Hypothalamus (tissue), 51 donors: ENCODE measurements at places on chromosomes 6 and 20.

GRCh38 chr20:63781181-63781580, 41.6 kb downstream of the SLC2A4RG start:
- no peak for DNase-seq

DNA sequence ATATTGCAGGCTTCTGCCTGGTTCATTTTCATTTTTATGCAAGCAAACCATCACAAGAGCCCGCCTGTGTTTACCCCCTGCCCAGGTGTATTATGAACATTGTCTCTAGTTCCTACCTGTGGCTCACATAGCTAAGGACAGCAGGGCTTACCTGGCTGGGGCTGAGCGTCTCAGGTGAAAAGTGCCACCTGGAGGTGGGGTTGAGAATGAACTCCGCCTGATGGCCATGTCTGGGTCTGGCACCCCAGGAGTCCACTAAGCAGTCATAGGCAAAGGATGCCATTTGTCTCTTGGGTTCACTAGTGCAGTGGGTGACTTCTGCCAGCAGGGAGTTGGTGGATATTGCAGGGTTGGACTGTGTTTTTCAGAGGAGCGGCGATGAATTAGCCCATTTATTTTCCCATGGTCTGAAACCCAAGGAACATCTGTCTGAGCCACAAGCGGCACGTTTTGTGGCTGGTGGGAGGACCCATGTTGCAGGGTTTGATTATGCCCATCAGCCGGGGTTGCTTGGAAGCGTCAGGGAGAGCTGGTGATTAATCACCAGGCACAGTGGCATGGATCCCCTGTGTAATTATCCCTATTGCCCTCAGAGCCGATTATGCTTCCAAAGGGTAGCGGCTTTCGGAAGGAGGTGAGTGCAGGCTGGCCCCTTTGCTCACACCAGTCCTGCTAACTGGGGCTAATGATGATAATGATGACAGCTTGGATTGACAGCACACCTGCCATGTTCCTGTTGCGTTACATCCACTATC, 92.1 kb downstream of the CDH26 start:
- no peak for DNase-seq

GRCh38 chr6:169825558-169826225, 74.3 kb downstream of the ERMARD start:
- DNase-seq: no peak

DNA sequence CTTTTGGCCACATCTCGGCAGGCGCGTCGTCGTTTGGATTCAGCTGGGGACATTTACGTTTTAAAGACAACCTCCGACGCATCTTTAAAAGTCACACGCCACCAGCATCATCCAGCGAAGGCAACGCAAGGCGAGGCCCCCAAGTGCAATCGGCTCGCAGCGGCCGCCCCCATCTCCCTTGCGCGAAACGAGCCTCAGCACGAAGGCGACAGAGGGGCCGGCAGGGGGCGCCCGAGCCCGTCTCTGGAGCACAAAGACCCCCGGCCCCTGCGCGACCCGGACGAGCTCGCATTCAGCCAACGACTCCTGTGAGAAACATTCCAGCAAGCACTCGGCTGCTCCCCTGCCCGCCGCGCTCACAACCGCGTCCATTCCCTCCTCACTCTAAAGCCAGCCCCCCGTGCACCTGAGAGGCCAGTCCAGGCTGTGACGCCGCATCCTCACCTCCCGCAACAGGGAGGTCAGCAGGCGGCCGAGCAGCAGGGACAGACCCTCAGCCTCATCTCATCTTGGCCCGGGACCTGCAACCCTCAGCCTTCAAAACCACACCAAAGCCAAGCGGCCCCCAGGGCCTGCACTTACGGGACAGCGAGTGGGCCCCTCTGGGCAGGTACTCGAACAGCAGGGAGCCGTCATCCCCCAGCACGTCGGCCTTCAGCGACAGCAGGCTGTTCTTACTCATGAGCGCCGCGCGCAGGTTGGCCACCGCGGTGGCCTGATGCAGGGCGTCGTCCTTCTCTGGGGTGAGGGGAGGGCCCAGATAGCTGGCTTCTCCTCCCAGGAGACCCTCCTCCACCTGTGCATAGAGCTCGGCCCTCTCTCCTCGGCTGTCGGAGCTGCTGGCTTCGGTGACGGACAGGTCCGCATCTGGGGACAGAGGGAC, 35.8 kb downstream of the SLC2A4RG start:
- peak; percentile 30 for DNase-seq

DNA sequence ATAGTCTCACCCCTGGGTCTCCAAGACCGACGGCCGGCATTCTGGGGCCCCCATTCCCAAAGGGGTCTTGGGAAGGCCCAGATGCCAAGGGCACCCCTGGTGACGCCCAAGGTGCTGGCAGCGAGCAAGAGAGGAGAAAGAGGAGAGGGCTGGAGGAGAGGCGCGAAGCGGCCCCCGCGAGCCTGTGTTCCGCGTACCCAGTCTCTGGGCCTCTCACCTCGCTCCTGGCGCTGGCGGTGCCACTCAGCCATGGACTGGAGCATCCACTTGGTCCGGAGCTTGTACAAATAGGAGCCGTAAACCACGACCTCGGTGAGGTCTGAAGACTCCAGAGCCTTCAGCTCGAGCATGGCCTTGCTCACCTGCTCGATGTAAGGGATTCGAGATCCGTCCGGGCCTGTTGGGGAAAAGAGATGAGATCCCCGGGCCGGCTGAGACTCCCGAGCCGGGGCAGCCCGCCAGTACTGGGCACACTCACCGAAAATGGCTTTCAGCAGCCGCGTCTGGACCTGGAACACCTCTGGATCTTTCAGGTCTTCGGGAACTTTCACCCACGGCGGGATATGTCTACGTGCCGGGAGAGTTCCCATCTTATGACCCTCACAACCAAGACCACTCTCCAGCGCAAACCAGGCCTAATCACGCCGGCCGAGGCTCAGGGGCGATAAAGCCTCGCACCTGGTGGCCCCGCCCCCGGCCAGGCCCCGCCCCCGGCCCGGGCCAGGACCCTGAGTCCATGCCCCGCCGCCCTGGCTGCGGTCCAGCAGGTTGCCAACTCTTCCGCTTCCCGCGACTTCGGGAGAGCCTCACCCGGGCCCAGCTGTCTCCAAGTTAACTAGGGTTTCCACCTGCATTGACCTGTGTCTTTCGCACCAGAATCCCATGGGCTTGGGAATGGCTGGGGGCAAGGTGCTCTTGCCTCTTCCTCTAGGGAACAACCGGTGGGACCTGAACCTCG, at the start of gene DPPA5:
DPPA5 (minus strand) TSS at position 641 of the 958 bp plus-strand sequence; CDS start at position 590, 51 bp downstream.
- no peak for DNase-seq

- peak; percentile 44 for DNase-seq
These were observed at the start of gene RBM38 for GRCh38 chr20:57390604-57391438. Gene RBM38, plus strand, starts transcription at chr20:57391396. Its CDS starts 186 bp downstream, at chr20:57391582.

DNA sequence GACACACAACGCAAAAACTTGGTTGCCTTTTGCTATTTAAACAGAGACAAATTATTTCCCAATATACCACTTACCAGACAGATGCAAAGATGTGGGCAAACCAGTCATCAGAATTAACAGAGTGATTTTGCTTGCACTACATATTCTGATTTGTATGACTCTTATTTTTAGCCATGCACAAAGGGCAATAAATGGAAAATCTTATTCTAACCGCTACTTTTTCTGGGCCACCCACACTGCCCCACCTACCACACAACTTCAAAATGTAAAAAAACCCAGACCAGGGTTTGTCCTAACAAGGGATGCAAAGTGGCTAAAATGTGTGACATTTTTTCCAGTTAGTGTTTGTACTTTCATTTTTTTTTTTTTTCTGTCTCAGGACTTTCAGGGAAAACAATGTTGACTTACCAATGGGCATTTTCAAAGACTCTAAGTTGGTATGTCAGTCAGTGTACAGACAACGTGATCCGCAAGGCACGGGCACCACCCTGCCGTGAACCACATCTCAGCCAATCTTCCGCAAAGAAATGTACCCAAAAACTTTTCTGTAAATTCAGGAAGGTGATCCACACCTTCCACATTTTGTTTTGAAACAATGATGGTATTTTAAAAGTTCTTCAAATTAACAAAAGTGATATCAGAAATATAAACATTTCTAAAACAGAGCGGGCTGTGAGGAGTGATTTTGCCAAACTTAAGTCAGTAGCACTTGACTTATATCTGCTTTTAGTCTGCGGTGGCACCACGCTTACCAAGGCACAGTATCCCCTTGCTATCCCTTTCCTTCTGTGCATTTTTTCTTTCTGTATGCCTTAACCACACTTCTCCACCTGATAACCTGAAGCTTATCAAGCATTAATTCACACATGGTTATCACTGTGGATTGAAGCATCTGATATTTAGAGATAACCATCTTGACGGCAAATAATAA, 185.6 kb downstream of the GJA10 start:
- no peak for DNase-seq

- no peak for DNase-seq
These were observed 109.5 kb upstream of the SSTR4 start for GRCh38 chr20:22925613-22925983.

DNA sequence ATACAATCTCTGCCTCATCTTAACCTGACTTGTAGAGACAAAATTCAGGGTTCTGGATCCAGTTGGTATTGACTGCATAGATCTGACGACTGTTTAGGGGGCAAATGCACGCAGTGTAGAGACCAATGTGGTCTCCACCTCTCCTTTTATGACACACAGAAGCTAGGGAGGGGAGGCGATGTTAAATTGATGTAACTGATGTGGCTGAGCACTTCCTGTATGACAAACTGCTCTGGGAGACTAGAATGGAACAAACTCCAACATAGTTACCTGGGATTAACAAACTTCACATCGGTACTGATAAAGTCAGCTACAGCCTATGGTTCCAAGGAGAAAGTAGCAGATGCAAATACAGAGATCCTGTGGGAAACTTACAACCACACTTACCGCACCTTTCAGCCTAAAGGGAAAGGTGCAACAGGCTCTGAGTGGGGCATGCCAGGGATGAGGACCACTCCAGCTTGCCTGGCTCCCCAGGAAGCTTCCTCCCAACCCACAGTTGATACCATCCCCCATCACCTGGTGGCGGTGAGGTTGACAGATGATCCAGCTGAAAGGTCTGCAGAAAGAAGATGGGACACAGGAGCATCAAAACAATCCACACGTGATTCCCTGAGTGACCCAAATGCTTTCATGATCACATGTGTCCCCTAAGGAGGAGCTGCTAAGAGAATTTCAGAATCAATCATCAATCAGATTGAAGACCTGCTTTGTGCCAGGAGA, 60.6 kb upstream of the MRPS10 start:
- DNase-seq: no peak

DNA sequence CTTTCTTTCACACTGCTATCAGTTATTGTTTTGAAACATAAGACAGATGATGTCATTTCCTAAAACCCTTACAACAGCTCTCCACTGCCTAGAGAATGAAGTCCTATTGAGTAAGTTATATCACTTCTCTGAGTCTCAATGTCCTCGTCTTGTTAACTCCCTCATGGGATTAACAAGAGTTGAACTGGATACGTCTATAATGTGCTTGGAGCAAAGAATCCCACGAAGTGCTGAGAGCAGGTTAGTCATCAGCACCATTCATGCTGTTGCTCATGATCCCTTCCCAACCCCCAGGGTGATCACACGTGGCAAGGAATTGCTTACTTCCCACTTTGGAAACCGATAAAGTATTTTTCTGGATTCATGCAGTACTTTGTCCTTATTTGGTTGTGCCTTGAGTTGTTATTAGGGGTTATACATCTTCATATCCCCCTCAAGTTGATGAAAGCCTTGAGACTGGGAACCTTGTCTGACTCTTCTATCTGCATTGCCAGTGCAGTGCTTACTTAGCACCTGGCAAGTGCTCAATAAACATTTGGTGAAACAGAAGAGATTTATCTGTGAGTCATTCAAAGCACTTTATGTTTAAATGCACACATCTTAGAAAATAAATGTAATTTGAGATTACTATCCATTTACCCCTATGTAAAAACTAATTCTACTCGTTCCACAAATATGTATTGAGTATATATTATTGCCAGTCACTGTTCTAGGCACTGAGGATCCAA, 487.5 kb downstream of the EPM2A start:
- DNase-seq: no peak

DNA sequence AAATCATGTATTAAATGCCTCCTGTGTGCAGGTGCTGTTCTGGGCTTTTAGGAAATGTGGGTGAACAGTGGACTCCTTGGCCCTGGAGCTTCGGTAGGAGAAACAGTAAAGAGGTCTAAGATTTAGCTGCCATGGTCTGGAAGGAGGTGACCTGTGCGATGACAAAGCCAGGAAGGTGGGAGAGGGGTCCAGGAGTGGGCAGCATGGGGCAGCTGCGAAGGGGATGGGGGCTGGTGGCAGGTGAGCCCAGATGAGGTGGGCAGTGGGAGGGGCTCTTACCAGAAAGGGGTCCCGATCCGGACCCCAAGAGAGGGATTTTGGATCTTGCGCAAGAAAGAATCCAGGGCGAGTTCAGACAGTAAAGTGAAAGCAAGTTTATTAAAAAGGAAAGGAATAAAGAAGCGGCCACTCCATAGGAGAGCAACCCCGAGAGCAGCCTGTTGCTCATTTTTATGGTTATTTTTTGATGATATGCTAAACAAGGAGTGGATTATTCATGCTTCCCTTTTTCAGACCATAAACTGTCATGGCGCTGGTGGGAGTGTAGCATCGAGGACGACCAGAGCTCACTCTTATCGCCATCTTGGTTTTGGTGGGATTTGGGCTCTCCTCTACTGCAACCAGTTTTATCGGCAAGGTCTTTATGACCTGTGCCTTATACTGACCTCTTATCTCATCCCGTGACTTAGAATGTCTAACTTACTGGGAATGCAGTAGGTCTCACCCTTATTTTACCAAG, 38.7 kb downstream of the PRR18 start:
- DNase-seq: no peak

DNA sequence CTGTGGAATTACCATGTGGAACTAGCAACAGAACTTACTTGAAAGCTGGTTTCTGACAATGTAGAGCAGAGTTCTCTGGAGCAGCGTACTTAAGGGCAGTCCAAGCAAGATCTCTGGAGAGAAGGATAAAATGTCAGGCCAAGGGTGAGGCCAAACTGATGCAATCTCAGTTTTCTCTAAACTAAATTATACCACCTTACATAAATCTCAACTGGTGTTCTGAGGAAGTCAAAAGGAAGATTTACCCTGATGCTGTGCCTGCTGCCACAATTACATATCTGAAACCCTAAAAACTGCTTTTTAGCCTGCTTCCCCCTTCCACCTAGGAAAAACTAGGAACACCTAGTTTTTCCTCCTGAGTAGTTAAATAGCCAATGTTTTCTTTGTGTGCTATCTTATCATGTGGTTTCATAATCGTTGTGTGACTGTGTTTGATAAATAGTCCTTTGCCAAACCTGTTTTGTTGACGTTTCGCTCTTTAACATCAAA, 28.1 kb downstream of the NCOA7 start:
- no peak for DNase-seq

- no peak for DNase-seq
These were observed 93.7 kb downstream of the PLG start for GRCh38 chr6:160795721-160796120.

- no peak for DNase-seq
These were observed 28.9 kb downstream of the SNX5 start for GRCh38 chr20:17939622-17940223.

DNA sequence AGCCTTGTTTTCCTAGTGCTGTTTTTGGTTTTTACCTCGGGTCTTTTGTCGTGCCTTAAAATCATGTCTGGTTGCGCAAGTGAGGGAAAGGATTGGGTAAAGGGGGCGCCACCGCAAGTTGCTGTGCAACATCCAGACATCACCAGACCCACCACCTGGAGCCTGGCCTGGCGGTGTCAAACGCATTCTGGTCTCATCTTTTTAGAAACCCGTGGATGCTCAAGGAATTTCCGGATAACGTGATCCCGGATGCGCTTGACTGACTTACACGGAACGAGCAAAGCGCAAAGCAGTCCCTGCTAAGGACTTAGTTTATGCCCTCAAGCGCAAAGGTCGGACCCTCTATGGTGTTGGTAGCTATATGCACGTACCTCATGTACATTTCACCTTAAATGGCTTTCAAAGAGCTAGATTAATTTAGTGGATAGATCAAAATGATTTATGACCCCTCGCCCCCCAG, 105.2 kb downstream of the OR2B2 start:
- no peak for DNase-seq

- DNase-seq: no peak
These were observed 210.4 kb downstream of the GMDS start for GRCh38 chr6:2035046-2035445.
